ENCODE measurements at places on chromosomes 4 and X.
A peak's percentile ranks its signal among the peaks of the same experiment; 100 is the strongest.

GRCh38 chr4:173525118-173526011 lies 4.7 kb downstream of the HAND2 start:
- no peak for DNase-seq

DNA sequence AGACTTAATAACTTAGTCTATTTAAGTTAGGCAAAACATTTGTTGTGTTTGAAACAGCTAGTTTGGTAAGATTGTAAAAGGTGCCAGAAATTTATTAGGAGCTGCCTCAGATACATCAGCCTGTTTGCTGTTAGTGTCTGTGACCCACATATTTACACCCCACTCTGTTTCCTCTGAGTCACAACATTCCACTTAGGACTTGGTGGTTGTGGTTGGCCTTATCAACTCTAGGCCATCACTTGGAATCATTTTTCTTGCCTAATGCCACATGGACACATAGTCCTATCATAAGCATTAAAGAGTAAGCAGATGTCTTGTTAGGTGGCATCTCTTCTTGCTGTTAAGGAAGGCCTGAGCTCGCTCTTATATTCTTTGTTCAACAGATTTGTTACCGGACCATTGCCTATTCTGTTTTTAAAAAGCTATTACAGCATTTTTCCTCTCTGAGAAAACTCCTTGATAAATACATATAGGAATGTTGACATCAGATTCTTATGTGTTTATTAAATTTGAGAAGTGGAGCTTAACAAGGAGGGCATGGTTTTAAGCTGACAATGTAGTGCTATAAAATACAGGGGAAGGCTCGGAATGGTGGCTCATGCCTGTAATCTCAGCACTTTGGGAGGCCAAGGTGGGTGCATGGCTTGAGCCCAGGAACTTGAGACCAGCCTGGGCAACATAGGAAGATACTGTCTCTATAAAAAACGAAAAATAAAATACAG lies 51.2 kb upstream of the PGRMC2 start:
- no peak for DNase-seq

DNA sequence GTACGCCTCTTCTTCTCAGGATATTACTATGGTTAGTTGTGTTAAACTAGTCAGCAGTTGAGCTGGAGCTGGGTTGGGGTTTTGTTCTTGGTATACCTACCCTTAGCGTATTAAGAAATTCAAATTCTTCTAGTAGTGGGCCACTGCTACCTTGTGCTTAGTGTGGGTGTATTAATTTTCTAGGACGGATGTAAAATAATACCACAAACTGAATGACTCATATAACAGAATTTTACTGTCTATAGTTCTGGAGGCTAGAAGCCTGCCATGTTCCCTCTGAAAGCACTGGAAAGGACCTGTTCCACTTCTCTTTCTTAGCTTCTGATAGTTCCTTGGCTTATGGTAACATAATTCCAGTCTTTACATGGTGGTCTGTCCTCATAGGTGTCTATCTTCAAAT lies 1274.7 kb downstream of the ADGRL3 start:
- no peak for DNase-seq

DNA sequence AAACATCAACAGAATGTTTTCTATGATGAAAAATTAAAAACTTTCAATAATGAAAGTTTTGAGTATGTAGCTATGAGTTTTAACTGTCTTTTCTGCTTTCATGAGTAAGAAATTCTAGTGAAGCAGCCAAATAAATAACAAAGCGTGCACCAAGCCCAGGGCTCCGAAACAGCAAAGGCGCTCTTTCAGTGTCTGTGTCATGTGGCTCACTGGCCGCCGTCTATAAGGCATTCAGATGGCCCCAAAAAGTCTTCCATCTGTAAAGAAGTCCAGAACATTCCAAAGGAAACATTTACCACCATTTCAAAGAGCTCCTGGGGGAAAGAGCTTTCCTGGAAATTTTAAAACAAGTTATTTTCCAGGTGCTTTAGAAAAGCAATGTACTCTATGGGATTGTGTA lies 139.9 kb downstream of the AFAP1 start:
- DNase-seq: no peak

- no peak for DNase-seq
These were observed 328.8 kb downstream of the ZNF674 start for GRCh38 chrX:46216406-46216805.

GRCh38 chrX:111555406-111555958 lies 44.0 kb downstream of the SERTM2 start:
- DNase-seq: no peak

DNA sequence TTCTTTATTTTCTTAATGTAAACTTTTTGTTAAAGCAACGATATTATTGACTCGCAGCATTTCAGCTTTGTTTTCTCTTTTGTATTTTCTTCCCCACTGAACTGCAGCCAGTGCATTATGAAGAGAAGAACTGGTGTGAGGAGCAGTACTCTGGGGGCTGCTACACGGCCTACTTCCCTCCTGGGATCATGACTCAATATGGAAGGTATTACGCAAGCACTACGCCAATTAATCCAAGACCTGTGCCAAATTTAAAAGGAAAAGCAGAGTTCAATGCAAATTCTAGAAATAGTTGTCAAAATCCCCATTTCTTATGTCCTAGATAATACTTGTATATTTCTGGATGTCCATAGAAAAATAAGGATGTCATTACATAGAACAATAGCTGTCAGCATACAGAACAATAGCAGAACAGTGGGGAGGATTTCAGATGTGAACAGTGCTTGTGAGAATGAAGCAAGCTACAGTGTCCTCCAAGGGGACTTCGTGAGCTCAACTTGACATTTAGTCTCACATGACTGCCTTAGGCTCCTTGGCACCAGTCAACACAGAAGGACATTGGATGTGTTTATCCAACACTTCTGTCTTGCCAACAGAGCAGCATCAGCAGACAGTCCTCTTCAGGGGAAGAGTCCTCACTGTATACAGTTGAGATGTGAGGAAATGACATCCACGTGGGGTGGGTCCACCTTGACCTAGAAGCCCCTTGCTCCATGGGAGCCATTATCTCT lies 85.9 kb downstream of the MAOA start:
- DNase-seq: no peak

- DNase-seq: no peak
These were observed 9.7 kb downstream of the PDZD4 start for GRCh38 chrX:153820601-153821000.

DNA sequence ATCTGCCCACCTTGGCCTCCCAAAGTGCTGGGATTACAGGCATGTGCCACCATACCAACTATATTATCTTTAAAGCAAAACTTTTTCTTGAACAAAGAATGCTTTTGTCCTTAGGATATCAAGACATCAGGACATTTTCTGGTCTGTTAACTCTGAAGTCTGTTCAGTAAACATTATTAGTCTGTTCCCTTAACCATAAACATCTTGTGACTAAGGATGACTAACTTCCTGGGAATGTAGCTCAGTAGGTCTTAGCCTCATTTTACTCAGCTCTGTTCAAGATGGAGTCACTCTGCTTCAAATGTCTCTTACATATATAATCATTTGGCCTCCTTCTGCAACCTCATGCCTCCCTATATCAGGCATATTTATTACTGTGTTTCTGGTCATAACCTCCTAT lies 122.9 kb downstream of the UBE2NL start:
- no peak for DNase-seq

GRCh38 chrX:109742722-109743121 lies 9.7 kb upstream of the ACSL4 start:
- DNase-seq: no peak

DNA sequence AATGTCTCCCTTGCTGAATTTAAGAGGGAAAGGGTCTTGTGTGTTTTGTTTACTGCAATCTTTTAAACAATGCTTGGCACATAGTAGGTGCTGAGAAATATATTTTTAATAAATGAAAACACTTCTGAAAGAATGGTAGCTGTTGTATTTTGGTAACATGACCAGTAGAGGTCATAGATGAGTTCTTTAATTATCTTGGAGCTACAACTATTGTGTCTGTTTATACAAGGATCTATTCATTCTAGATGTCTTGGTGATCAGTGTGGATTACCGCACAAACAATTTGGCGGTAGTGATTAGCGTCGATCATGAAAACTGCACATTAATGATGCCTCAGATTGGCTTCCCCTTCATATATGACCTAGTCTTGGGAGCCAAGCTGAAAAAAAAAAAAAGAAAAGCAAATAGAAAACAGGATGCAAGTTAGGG lies 21.4 kb upstream of the SCRG1 start:
- DNase-seq: peak; percentile 30

GRCh38 chr4:184854673-184855072 lies 28.9 kb upstream of the ACSL1 start:
- no peak for DNase-seq

DNA sequence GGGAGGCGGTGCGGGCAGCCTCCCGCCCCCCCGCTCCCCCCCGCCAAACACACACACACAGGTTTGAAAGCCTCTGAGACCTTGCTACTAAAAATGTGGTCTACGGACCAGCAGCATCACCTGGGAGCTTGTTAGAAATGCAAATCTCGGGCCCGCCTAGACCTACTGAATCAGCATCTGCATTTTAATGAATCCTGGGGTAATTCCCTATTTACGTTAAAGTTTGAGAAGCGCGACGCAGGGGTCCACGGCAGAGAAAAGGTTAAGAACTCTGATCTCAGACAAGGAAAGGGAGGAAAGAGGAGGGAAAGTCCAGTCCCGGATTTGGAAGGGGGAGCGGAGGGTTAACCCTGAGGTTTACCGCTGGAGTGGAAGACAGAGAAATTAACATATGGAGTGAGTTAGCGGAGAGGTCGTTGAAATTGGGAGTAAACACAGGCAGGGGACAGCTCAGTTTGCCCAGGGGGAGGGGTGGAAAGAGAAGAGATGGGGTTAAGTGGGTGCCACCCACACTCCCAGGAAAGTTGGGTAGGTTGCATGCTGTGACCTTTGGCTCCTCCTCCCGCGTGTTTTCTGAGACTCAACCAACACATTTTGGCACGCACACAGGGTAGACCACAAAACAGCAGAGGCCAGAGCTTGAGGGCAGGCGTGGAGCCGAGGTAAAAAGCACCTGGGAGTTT lies 483.6 kb downstream of the BCOR start:
- no peak for DNase-seq

DNA sequence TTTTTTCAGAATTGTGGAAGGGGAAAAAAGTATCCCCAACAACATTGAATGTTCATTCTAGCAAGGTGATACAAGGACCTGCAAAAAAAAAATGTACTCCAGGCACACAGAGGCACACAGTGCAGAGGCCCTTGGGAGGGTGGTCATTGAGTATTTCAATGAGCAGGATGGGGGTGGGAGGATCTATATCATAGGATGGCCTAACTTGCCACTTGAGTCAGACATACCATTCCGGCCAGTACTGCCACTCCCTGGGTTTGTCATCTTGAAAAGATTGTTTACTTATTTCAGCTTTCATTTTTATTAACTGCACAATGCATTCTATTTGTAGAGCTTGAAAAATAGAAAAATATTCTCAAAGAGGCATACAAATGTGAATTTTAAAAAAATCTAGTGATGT lies 18.7 kb downstream of the ZNF595 start:
- no peak for DNase-seq

DNA sequence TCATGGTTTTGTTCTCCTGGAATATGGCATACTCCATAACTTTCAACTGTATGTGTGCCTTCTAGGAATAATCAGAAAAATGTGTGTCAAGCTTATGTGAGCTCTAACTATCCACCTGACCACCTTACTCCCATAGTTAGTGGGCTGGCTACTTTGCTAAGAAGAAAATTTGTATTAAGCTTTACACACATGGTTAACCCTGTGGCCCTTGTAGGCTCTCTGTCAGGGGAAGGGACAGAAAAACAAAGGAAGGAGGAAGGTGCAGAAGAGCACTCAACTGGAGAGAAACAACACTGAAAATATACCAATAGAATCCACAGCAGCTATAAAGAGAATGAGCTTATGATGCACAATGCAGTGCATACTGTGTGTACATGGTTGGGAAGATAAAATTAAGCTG lies 84.6 kb downstream of the PPP3CA start:
- DNase-seq: no peak

GRCh38 chrX:42978655-42979379 lies 200.9 kb upstream of the PPP1R2C start:
- DNase-seq: no peak

- DNase-seq: no peak
These were observed 91.3 kb downstream of the PTPN13 start for GRCh38 chr4:86685401-86685800.

GRCh38 chr4:139563515-139563914 lies 7.5 kb upstream of the SETD7 start:
- no peak for DNase-seq

- no peak for DNase-seq
These were observed 604.6 kb upstream of the GRIA3 start for GRCh38 chrX:122579526-122579925.

DNA sequence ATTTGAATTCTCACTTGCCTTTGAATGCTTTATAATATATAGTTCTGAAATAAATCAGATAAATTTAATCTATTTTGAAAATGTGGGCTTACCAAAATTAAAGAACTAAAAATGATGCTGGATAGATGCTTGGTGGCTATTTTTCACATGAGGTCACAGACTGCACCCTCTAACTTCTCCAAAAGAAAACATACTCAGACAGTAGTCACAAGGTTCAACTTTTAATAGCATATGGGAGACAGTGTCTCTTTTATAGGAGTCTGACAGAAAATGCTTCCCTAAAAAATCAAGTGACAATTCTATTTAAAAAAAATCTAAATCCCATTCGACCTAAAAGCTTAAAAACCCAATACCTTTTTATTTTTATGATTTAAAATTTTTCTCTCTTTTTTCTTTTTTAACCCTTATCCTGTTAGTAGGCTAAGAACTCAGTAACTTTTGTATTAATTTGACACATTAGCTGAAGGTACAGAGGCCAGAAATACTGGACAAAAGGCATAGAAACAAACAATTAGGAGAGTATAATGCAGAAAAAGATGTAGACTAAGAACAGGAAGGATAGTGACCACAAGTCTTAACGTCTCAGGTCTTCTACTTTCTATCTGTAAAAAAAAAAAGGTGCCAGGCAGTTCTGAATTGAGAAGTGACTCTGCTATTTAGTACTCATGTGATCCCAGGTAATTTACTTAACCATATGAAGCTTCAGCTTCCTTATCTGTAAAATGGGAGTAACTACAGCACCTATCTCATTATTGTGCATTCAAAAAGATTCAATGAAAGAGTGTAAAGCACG lies 7.6 kb downstream of the TIGD4 start:
- no peak for DNase-seq

- DNase-seq: no peak
These were observed 95.8 kb upstream of the GEMIN8 start for GRCh38 chrX:14125462-14125861.

GRCh38 chrX:35682476-35682875 lies 115.7 kb upstream of the MAGEB16 start:
- DNase-seq: no peak

DNA sequence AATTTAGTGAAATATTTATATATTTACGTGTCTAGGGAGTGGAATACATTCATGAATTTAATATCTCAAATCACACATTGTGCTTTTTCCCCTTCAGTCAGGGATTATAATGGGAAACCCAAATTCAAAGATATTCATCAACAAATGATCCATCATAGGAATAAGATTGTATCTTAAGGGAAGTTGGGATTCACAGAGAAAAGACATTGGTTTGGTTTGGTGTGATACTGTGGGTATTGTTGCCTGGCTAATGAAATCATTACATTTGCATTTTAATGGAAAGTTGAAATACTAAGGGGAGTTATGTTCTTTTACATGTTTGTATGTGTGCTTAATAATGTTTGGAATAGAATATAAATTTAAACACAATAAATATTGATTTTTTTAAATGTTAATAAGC lies 1.7 kb downstream of the TET2 start:
- DNase-seq: no peak
